ENCODE measurements at places on chromosomes 12 and 14.
A peak's percentile ranks its signal among the peaks of the same experiment; 100 is the strongest.

DNA sequence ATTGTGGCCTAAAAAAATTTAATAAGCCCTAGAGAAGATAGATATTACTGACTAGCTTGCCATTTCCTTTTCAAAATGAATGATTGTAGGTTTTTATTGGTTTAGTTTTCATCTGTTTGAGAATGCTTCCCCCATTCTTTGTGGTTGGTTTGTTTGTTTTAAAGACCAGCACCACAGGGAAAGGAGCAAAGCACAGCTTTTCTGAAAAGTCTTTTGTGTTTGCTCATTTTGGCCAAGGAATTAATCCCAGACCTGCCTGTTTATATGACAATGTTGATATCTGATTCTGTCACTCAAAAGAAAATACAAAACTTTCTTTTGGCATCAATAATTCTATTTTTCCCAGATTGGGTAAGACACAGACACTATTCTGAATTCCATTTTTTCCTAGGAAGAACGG, 312.5 kb upstream of the FLRT2 start:
- no peak overlapping the region for H3K4me3 ChIP-seq
- DNase-seq = no peak
- no peak overlapping the region for H3K27ac ChIP-seq
- no peaks in the 10 kb centered on the region for H3K4me1 ChIP-seq
- H3K36me3 ChIP-seq = no peaks in the 10 kb centered on the region

DNA sequence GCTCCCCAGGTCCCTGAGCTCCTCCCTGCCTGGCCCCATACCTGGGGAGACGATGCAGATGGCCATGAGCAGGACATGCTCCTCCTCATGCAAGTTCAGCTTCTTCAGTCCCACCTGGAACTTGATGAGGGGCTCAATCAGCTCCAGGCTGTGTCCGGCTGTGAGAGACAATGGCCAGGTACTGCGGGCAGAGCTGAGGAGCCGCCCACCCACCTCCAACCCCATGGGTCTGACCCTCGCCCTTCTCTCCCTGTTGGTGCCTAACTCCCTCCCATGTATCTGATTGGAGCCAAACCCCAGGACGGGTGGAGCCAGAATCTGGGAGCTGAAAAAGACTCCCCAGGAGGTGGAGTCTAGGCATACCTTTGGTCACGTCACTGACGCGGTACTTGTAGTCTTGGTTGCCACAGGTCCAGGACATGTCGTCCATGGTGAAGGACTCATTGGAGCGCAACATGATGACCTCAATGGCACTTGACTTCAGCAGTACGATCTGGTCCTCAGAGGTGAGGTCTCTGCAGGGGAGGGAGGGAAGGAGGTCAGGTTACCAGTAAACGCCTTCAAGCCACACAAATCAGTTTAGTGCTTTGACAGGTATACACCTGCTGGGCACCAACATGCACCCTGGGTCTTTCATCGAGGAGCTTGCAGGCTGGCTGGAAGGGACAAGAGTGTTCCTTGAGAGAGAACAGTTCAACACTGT, 26.7 kb upstream of the HDAC7 start:
- no peaks in the 10 kb centered on the region for H3K27me3 ChIP-seq
- peaks cover 5% of the 10 kb centered on the region for H3K36me3 ChIP-seq
- DNase-seq = no peak

DNA sequence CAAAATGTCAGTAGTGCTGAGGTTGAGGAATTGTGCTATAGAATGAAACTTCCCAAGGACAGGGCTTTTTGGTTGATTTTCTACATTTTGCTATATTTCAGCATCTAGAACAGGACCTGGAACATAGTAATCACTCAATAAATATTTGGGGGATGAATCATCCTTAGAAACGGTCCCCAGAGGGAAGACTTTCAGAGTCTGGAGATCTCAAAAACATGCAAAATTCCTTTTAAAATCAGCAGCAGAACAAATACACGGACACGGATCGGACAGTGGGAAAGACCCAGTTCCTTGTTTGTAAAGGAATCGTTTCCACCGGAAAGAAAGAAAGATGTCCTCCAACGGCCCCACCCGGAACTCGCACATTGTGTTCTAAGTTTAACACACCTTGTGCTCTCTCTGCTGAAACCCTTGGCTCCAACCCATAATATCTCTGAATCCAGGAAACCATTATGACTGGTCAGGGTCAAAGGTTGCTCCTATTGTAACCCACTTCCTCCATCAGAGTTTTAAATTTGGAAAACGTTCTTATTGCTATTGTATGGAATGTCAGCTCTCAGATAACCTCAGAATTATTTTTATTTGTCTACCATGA, 617.2 kb downstream of the MED13L start:
- no peak overlapping the region for H3K4me3 ChIP-seq
- H3K4me1 ChIP-seq = peaks cover 11% of the 10 kb centered on the region
- no peaks in the 10 kb centered on the region for H3K36me3 ChIP-seq
- H3K27ac ChIP-seq = no peak overlapping the region
- H3K27me3 ChIP-seq = peaks cover 1% of the 10 kb centered on the region
- DNase-seq = no peak

DNA sequence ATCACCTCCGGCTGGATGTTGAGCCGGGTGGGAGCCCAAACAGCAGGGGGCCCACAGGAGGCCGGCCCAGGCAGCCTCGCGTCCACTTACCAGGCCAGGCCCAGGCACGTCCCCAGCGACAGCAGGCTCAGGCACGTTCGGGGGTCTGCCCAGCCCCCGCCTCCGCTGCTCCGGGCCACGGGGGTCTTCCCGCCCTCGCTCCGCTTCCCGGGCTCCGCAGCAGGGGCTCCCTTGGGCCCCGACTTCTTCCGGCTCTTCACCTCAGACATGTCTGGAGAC, 216 bp downstream of the IKBIP start:
- peak; percentile 91 for DNase-seq
- peaks cover 51% of the 10 kb centered on the region for H3K4me1 ChIP-seq
- peak overlapping the region; percentile 97 for H3K27ac ChIP-seq
- peak overlapping the region; percentile 96 for H3K4me3 ChIP-seq
- no peaks in the 10 kb centered on the region for H3K27me3 ChIP-seq
- H3K36me3 ChIP-seq = peaks cover 7% of the 10 kb centered on the region

GRCh38 chr12:105736498-105736897, 402.3 kb downstream of the NUAK1 start:
- H3K27me3 ChIP-seq = no peaks in the 10 kb centered on the region
- no peak for DNase-seq
- H3K4me3 ChIP-seq = no peak overlapping the region
- peaks cover 15% of the 10 kb centered on the region for H3K4me1 ChIP-seq
- H3K36me3 ChIP-seq = no peaks in the 10 kb centered on the region
- no peak overlapping the region for H3K27ac ChIP-seq

GRCh38 chr14:102923201-102923924, 900 bp downstream of the AMN start:
- H3K36me3 ChIP-seq = no peaks in the 10 kb centered on the region
- H3K27me3 ChIP-seq = no peaks in the 10 kb centered on the region
- no peaks in the 10 kb centered on the region for H3K4me1 ChIP-seq
- peak; percentile 92 for DNase-seq

DNA sequence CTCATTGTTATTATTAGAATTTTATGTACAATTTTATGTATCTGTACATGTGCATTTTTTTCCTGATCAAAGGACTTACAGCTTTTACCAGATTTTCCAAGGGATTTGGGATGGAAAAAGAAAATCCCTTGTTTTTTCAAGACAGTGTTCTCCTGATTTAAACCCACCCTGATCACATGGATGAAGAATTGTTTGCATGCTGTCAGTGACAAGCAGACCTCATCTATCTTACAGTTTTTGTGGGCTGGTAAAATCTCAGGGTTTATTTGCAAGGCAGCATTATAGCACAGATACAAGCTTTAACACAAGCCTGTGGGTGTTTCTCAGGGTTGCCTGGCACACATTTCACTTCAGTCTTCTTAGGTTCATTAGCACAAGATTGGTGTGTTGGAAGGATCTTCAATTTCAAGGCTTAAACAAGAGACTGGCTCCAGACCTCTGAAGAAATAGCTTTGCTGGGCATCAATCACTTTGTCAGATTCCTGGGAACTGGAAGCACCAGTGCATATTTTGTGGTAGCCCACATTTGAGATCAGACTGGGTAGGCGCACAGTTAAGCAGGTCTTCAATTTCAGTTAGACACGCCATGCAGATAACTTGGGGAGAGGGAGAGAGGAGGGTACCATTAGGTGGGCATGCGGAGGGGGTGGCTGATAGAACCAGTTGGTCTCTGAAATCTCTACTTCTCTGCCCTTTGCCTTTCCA, 118.0 kb downstream of the TBX5 start:
- H3K27me3 ChIP-seq = no peaks in the 10 kb centered on the region
- no peaks in the 10 kb centered on the region for H3K36me3 ChIP-seq
- DNase-seq = no peak

DNA sequence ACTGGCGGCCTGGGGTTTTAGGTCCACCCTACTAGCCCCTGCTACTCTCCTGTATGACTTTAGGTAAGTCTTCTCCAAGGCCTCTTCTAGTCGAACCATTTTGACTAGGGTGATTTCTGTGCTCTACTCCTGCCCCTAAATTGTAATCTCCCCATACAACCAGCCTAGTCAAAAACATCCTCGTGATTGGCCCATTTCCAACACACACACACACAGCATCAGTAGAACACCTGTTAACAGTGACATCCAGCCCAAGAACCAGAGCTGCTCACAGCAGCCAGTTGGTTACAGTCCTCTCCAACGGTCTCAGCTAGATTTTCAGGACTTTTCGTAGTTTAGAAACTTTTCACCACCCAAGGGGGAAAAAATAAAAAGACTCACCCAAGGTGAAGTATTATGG, 30.9 kb downstream of the NT5DC3 start:
- peaks cover 40% of the 10 kb centered on the region for H3K36me3 ChIP-seq
- H3K27me3 ChIP-seq = no peaks in the 10 kb centered on the region
- peaks cover 35% of the 10 kb centered on the region for H3K4me1 ChIP-seq
- H3K4me3 ChIP-seq = no peak overlapping the region
- H3K27ac ChIP-seq = no peak overlapping the region

- H3K27ac ChIP-seq = peak overlapping the region; percentile 22
- H3K27me3 ChIP-seq = no peaks in the 10 kb centered on the region
- DNase-seq = no peak
- peaks cover 63% of the 10 kb centered on the region for H3K4me1 ChIP-seq
- no peaks in the 10 kb centered on the region for H3K36me3 ChIP-seq
Observed at GRCh38 chr14:74634964-74635363, 22.9 kb upstream of the LTBP2 start.

GRCh38 chr14:86626530-86626929, 1096.6 kb downstream of the FLRT2 start:
- no peaks in the 10 kb centered on the region for H3K36me3 ChIP-seq
- no peaks in the 10 kb centered on the region for H3K27me3 ChIP-seq
- H3K4me3 ChIP-seq = no peak overlapping the region

GRCh38 chr14:59863806-59864525, 6.6 kb downstream of the RTN1 start:
- H3K36me3 ChIP-seq = no peaks in the 10 kb centered on the region
- H3K27me3 ChIP-seq = peaks cover 27% of the 10 kb centered on the region
- no peak overlapping the region for H3K27ac ChIP-seq
- no peak overlapping the region for H3K4me3 ChIP-seq
- no peak for DNase-seq

- no peaks in the 10 kb centered on the region for H3K36me3 ChIP-seq
- H3K4me1 ChIP-seq = peaks cover 10% of the 10 kb centered on the region
- H3K27ac ChIP-seq = no peak overlapping the region
- H3K4me3 ChIP-seq = no peak overlapping the region
- H3K27me3 ChIP-seq = peaks cover 9% of the 10 kb centered on the region
Observed at GRCh38 chr12:3751151-3752095, 1.5 kb downstream of the CRACR2A start.

- H3K4me1 ChIP-seq = peaks cover 4% of the 10 kb centered on the region
- peaks cover 2% of the 10 kb centered on the region for H3K27me3 ChIP-seq
- H3K4me3 ChIP-seq = no peak overlapping the region
- H3K27ac ChIP-seq = peak overlapping the region; percentile 1
- DNase-seq = no peak
- H3K36me3 ChIP-seq = no peaks in the 10 kb centered on the region
Observed at GRCh38 chr12:39620659-39621658, 1.4 kb upstream of the ABCD2 start.

DNA sequence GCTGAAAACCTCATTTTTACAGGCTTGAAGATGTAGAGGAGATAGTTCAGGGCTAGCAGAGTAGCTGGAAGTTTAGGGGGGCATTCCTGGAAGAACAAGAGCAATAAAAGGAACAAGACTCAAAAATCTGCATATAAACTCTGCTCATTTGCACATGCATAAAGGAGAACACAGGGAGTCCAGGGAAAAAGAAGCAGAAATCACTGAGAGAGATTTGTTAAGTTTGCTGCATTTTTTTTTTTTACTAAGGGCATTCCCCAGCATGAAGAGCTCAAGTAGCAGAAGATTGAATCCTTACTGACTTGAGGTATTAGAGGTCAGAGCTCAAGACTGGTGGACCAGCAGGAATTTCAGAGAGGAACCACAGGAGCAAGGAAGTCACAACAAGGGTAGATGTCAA, 28.2 kb upstream of the BCL11B start:
- no peak for DNase-seq
- no peaks in the 10 kb centered on the region for H3K4me1 ChIP-seq
- H3K4me3 ChIP-seq = no peak overlapping the region
- H3K27ac ChIP-seq = no peak overlapping the region
- peaks cover 16% of the 10 kb centered on the region for H3K36me3 ChIP-seq

- no peak overlapping the region for H3K4me3 ChIP-seq
- peak overlapping the region; percentile 96 for H3K27ac ChIP-seq
- DNase-seq = no peak
- peaks cover 38% of the 10 kb centered on the region for H3K36me3 ChIP-seq
- no peaks in the 10 kb centered on the region for H3K27me3 ChIP-seq
- peaks cover 80% of the 10 kb centered on the region for H3K4me1 ChIP-seq
Observed at GRCh38 chr14:21219561-21220111, 49.6 kb downstream of the HNRNPC start.

- DNase-seq = no peak
- H3K27me3 ChIP-seq = no peaks in the 10 kb centered on the region
Observed at GRCh38 chr14:105847400-105847799, 321.0 kb downstream of the TMEM121 start.

DNA sequence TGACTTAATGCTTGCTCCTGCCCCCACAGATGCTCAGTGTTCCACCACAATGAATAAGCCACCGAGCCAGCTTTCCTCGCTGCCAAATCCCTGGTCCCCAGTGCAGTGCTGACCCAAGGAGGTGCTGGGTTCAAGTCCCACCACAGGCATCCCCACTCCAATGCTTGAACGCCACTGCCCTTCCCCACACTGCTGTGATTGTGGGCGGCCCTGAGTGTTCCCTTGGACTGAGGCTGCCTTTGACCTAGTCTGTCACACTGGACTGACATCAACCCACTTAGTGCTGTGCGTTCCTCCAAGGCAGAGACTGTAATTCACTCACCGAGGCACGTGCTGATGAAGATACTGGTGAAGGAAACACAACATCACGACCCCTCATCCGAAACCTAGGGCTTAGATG, 83.4 kb upstream of the TMCC3 start:
- H3K27me3 ChIP-seq = peaks cover 7% of the 10 kb centered on the region
- no peak overlapping the region for H3K4me3 ChIP-seq
- no peaks in the 10 kb centered on the region for H3K36me3 ChIP-seq
- no peak overlapping the region for H3K27ac ChIP-seq
- H3K4me1 ChIP-seq = no peaks in the 10 kb centered on the region

GRCh38 chr12:72082986-72083820, 144.6 kb downstream of the TPH2 start:
- H3K27me3 ChIP-seq = peaks cover 8% of the 10 kb centered on the region
- H3K4me1 ChIP-seq = no peaks in the 10 kb centered on the region
- no peak overlapping the region for H3K27ac ChIP-seq

Measured in chondrocyte (in vitro differentiated cells).